ENCODE measurements at places on chromosomes 5 and 9. TPM values are rescaled to one million over a fixed set of nuclear protein-coding genes. Genes with fewer than 3 reads are reported as not detected.

DNA sequence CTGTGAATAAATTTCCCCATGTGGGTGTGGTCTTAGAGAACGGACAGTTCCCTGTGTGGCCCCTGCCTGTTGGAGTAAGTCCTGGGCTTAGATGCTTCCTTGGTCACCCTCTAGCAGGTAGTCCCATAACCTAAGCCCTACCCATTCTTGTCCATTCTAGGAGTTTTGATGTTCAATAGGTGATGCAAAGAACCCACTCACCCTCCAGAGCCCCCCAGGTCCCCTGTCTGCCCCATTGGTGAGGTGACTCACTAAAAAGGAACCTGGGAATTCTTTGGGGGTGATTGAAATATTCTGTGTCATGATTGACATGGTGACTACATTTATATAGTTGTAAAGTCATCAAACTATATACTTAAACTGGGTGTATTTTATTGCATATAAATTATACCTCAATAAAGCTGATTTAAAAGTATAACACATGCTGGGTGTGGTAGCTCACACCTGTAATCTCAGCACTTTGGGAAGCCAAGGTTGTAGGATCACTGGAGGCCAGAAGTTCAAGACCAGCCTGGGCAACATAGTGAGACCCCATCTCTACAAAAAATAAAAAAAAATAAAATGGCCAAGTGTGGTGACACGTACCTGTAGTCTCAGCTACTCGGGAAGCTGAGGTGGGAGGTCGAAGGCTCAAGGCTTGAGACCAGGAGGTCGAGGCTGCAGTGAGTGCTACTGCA, 20.8 kb upstream of the GTF3C5 start:
- H3K4me3 ChIP-seq = no peak overlapping the region
- H3K4me1 ChIP-seq = no peaks in the 10 kb centered on the region

DNA sequence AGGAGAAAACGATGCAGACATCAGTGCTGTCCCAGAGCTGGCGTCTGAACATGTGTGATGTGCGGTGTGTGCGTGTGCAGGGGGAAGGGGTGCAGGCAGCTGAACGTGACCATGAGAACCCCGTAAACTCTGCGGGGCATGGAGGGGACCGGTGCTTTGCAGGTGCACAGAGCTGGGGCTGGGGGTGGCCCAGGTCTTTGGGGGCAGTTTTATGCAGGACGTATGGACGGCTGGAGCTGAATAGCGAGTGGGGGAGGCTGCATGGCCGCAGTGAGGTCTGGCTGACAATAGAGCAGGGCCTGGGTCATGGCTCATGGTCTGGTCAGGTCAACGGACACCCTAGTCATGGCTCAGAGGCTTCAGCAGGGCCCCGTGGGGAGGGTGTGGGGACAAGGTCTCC, 3.3 kb upstream of the EXOC3 start:
- DNase-seq = no peak
- H3K4me3 ChIP-seq = no peak overlapping the region
- peaks cover 22% of the 10 kb centered on the region for H3K4me1 ChIP-seq
- H3K27ac ChIP-seq = no peak overlapping the region
- no peaks in the 10 kb centered on the region for H3K36me3 ChIP-seq

- H3K27me3 ChIP-seq = peaks cover 4% of the 10 kb centered on the region
- no peaks in the 10 kb centered on the region for H3K4me1 ChIP-seq
- H3K36me3 ChIP-seq = no peaks in the 10 kb centered on the region
- DNase-seq = no peak
- no peak overlapping the region for H3K4me3 ChIP-seq
- no peak overlapping the region for H3K27ac ChIP-seq
Observed at GRCh38 chr5:150215979-150216944, 26.4 kb downstream of the SLC6A7 start.

DNA sequence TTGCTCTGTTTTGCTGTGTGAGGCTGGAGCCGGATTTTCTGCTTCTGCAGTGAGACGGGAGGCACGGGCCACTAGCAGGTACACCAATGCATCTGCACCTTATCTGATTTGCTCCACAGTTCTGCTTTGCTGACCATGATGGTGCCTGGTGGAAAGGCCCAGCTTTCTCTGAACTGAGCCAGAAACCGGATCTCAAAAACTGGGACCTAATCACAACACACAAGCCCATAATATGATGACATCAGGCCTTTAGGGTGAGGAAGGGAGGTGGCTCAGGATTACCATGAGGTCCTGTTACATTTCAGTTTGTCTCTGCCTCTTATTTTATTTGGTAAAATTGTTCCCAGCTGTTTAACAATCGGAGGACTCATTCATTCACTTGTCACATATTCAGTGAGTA, 49.8 kb downstream of the FGF1 start:
- no peak overlapping the region for H3K27ac ChIP-seq
- no peak overlapping the region for H3K4me3 ChIP-seq
- H3K36me3 ChIP-seq = no peaks in the 10 kb centered on the region
- no peak for DNase-seq
- no peaks in the 10 kb centered on the region for H3K4me1 ChIP-seq
- H3K27me3 ChIP-seq = no peaks in the 10 kb centered on the region

DNA sequence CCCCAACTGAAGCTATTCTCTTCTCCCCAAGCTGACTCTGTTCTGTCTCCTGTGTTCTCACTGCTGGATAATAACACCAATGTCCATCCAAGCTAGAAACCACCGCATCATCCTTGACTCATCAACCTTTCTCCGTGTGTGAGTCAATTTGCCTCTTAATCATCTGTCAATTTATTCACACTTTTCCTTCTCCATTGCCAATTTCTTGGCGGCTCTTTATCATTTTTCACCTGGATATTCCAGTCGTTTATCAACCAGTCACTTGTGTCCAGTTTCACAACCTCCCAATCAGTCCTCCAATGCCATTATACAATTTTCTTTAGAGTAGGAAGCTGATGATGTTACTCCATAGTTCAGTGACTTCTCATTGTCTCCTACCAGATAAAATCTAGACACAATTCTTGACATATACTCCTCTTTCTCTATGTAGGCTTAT, 45.4 kb upstream of the LIFR start:
- no peaks in the 10 kb centered on the region for H3K36me3 ChIP-seq
- H3K4me1 ChIP-seq = peaks cover 14% of the 10 kb centered on the region
- no peak for DNase-seq
- no peak overlapping the region for H3K4me3 ChIP-seq

The ZNF879 gene
- total RNA-seq = 12.0 TPM

DNA sequence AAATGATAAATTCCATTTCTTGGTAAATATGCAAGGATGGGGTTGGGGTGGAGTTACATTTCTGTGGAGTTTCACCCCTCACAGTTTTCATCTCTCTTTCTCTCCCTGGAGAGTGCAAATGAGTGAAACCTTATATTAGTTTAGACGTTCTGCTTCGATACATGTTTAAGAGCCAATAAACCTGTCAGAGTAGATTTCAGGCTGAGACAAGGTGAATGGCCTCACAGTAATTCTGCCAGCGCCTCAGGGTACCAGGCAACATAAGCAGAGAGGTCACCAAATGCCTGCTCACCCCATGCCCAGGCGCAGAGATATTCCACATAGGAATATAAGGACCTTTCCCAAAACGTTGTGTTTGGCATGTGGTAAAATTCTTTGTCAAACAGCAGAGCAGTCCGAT, 154.9 kb upstream of the VLDLR start:
- H3K4me3 ChIP-seq = no peak overlapping the region

GRCh38 chr9:123964761-123965160, 34.8 kb upstream of the DENND1A start:
- H3K27me3 ChIP-seq = peaks cover 5% of the 10 kb centered on the region
- no peaks in the 10 kb centered on the region for H3K4me1 ChIP-seq
- H3K27ac ChIP-seq = no peak overlapping the region
- H3K36me3 ChIP-seq = no peaks in the 10 kb centered on the region

Measured in cardiac muscle cell (in vitro differentiated cells and primary cell).